ENCODE measurements at places on chromosomes 7 and 10. TPM values are rescaled to one million over a fixed set of nuclear protein-coding genes. Genes with fewer than 3 reads are reported as not detected.

Gene FANK1
- 1.9 TPM for total RNA-seq

- H3K36me3 ChIP-seq, result no peaks in the 10 kb centered on the region
- H3K27ac ChIP-seq, result no peak overlapping the region
- DNase-seq, result peak; percentile 11
- no peak overlapping the region for H3K4me3 ChIP-seq
- H3K27me3 ChIP-seq, result no peaks in the 10 kb centered on the region
- H3K4me1 ChIP-seq, result no peaks in the 10 kb centered on the region
Observed at GRCh38 chr10:80924063-80924952, 386.6 kb downstream of the SH2D4B start.

Gene ANKRD61
- total RNA-seq, result under 0.01 TPM

- H3K27ac ChIP-seq, result no peak overlapping the region
- H3K4me3 ChIP-seq, result no peak overlapping the region
- H3K27me3 ChIP-seq, result peaks cover 20% of the 10 kb centered on the region
- no peak for DNase-seq
- H3K36me3 ChIP-seq, result no peaks in the 10 kb centered on the region
- no peaks in the 10 kb centered on the region for H3K4me1 ChIP-seq
Observed at GRCh38 chr10:96651998-96652431, 65.2 kb upstream of the TM9SF3 start.

DNA sequence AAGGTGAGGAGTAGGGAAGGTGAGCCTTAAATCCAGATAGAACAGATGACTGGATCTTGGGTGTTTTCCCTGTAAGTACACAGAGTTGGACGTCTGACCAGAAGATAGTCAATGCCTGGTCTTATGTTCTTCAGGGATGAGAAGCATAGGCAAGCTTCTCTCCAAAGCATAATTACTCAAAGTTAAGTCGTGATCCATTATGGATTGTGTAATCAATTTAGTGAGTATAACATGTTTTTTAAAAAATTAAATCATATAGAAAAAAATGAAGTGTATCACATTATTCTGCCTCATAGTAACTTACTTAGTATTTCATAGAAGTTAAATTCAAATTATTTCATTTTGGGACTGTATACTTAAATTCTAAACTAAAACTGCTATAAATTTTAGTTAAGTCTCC, 39.7 kb downstream of the KDM7A start:
- H3K27ac ChIP-seq, result no peak overlapping the region
- H3K36me3 ChIP-seq, result peaks cover 6% of the 10 kb centered on the region
- no peaks in the 10 kb centered on the region for H3K27me3 ChIP-seq
- H3K4me3 ChIP-seq, result no peak overlapping the region
- no peak for DNase-seq

GRCh38 chr7:26292768-26293560, 1.3 kb downstream of the SNX10 start:
- H3K36me3 ChIP-seq, result no peaks in the 10 kb centered on the region
- peaks cover 13% of the 10 kb centered on the region for H3K27me3 ChIP-seq
- DNase-seq, result no peak
- H3K27ac ChIP-seq, result no peak overlapping the region

Measured in IMR-90 (cell line).